ENCODE measurements at places on chromosomes 5 and 9. TPM values are rescaled to one million over a fixed set of nuclear protein-coding genes. Genes with fewer than 3 reads are reported as not detected.

The GPR21 gene
- 1.3 TPM for total RNA-seq

GRCh38 chr5:989961-990530 lies 18.6 kb upstream of the NKD2 start:
- DNase-seq, result no peak

The ANKRD31 gene
- total RNA-seq, result 0.26 TPM

- no peak for DNase-seq
Observed at GRCh38 chr5:53923961-53924360, 363.5 kb downstream of the NDUFS4 start.

The CORO2A gene
- total RNA-seq, result 22.1 TPM

The FBP2 gene
- total RNA-seq, result not detected

GRCh38 chr9:74458832-74459231 lies 38.3 kb upstream of the RORB start:
- DNase-seq, result no peak

- DNase-seq, result no peak
Observed at GRCh38 chr5:176190886-176191755, 47.1 kb upstream of the SIMC1 start.

The OR1N1 gene
- total RNA-seq, result not detected

DNA sequence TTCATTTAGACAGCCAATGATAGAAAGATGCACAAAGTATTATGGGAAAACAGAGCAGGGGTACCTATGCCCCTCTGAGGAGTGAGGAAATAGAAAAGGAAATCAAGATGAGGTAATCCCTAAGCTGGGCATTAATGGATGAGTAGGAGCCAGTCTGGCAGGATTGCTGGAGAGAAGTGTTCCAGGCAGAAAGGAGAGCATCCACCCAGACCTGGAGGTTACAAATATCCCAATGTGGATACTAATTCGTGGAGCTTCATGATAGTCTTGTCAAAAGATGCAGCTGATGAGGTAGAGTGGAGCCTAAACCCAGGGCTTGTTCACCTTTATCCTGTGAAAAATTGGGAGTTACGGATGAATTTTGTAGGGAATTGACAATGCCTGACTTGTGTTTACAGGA lies 328.0 kb downstream of the ZNF608 start:
- no peak for DNase-seq

- no peak for DNase-seq
Observed at GRCh38 chr5:176908675-176909368, 9.7 kb upstream of the HK3 start.

- DNase-seq, result peak; percentile 57
Observed at GRCh38 chr9:130682421-130683121, 11.0 kb upstream of the EXOSC2 start.

GRCh38 chr5:15837551-15838289 lies 337.7 kb downstream of the FBXL7 start:
- no peak for DNase-seq

- DNase-seq, result no peak
Observed at GRCh38 chr5:62686692-62687091, 108.1 kb downstream of the LRRC70 start.

DNA sequence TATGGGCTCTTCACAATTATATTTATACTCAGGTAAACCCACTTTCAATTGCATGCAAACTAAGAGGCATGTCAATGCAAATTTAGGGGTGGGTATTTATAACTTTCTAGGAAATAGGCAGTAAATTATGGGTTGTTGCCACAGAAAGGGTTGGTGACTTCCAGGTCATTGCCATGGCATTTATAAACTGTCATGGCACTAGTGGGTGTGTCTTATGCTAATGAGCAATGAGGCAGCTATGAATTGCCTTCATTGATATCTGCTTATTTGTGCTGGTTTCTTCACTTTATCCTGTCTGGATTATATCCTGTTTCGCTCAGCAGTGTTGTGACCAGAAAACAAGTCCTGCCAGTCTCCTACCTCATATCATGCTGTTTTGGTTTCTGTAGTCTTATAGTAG lies 597.3 kb upstream of the DAB2 start:
- no peak for DNase-seq

- DNase-seq, result no peak
Observed at GRCh38 chr5:14650052-14650451, 14.5 kb upstream of the OTULIN start.

The SUB1 gene
- 103 TPM for total RNA-seq

The CCDC180 gene
- 0.13 TPM for total RNA-seq

DNA sequence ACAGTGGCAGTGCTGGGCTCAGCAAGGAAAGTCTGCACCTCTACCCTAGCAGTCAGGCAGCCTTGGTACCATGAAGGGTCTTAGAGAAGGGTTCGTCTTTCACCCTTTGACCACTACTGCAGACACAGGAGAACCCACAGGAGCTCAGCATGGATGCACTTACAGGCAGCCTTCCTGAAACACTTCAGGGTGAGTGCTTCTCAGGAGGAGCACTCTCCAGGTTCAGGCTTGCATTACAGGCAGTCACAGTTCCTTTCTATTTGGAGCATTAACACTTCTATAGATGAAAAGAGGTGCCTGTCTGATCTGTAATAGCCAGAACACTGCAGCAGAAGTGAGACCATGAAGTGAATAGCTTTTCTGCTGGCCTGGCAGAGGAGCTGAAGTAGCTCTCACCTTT lies 8.7 kb upstream of the CYLC2 start:
- DNase-seq, result no peak

DNA sequence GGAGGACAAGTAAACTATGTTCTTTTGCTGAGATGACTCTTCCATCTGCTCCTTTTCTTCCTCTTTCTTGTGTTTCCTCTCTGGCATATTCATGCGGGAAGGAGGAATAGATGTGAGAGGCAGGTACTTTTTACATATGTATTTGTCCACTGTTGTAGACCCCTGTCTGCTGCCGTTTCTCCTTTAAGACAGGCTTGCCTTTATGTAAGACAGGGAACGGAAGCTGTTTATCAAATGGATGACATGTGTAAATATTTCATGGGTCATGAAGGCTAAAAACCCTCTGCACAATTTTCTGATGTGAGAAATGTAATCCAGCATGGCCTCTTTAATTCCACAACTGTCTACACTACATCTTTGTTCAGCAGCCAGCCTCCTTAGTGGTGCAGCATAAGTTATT lies 1525.5 kb upstream of the NUDT12 start:
- DNase-seq, result no peak

The NDST1 gene
- total RNA-seq, result 17.1 TPM

DNA sequence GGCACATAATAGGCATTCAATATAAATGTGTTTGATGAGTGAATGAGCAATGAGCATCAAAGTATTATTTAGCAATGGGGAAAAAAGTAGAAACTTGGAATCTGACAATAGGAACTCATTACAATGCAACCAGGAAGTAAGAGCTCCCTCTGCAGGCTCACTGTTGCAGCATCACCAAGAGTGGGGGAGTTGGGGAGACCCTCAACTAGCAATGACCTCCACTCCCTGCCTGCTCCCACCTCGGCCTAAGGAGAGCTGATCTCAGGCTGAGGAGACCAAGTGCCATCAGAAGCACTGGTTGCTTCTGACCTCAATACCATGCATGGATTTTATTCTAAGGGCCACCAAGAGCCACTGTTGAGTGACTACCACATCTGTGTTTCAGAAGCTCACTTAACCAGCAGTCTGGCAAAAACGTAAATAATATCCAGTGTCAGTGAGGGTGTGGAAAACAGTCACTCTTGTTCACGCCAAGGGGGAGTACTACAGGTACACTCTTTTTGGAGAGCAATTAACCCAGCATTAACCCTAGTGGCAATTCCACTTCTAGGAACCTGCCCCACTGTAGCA lies 8.0 kb downstream of the VDAC1 start:
- no peak for DNase-seq

DNA sequence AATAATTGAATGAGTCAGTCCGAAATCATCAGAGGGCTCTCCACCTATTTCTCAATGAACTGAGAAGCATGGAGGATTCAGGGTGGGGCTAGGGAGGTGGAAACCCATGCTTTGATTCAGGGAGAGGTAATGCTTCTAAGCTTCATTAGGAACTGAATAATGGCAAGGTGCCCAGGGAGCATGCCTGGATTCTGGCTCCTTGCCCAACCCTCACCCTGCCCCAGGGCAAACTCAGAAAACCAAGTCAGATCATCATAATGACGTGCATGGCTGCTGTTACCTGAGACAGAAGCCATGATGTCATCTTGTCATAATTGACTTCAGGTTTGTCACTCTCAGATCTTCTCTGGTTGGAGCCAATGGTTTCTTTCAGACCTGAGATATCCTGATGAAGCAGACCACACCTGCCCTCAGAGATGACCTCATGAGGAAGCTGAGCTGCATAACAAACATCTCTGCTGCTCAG lies 199.6 kb downstream of the SYK start:
- peak; percentile 99 for DNase-seq

DNA sequence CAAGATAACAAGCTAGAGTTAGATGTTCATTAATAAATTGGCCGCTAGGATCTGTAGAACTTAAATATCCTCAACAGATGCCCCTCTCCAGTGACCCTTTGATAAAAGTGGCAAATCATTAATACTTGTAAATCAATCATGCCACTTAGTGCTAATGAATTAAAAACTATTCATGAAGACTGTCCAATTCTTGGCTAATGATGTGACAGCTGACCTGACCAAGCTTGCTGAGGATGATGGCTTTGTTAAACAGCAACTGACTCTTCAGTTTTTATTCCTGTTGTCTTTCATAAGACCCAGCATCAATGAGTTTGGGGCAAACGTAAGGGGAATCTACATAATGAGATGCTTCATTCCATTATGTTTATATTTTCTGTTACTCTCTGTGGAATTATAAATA lies 396.8 kb upstream of the NMUR2 start:
- no peak for DNase-seq

- no peak for DNase-seq
Observed at GRCh38 chr9:120389867-120390266, 190.1 kb downstream of the CDK5RAP2 start.

DNA sequence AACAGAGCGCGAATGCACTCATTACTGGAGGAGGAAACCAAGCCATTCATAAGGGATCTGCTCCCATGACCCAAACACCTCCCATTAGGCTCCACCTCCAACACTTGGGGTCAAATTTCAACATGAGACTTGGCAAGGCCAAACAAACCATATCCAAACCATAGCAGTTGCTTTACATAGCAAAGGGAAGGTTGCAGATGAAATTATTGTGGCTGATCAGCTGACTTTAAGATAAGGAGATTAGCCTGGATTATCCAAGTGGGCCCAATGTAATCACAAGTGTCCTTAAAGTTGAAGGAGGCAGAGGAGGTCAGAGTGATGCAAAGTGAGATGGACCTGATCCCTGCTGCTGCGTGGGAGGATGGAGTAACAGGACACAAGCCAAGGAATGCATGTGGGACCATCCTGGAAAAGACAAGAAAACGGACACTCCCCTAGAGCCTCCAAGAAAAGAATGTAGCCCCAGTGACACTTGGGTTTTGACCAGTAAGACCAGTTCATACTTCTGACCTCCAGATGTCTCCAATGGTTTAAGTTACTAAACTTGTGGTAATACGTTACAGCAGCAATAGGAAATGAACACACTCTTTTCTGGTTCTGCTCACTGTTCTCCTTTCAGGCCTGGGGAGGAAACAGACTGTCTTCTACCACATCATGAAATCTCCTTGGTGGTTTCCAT lies 167.3 kb downstream of the GNAQ start:
- no peak for DNase-seq

The ATP10B gene
- total RNA-seq, result 12.4 TPM

The ORM1 gene
- not detected for total RNA-seq

DNA sequence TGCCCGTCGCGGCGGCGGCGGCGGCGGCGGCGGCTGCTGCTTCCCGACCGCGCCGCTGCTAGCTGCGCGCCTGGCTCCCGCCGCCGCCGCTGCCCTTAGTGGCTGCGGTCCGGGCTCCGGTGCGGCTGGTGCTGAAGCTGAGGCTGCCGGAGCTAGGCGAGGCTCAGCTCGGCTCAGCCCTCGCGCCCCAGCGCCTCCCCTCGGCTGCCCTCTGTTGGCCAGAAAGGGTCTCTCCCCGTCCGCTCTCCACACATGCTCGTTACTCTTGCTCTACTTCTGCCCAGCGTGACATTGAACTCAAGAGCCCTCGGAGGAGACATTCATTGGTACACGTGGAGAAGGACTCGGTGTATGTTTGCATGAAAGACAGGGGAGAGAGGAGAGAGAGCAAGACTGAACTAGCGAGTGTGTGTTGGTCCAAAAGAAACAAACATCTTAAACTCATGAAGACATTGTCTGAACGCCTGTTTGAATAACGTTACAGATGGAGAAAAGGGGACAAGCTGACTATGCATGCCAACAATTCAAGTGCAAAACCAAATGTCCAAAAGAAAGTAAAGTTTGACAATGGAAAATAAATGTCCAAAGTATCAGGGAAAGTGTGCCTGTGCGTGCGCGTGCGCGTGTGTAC lies at the start of gene HCN1:
TSS of gene HCN1 (minus strand) at position 175 of the 631 bp plus-strand sequence.
- peak; percentile 58 for DNase-seq

GRCh38 chr9:112327718-112328450 lies 5.5 kb downstream of the PTBP3 start:
- peak; percentile 63 for DNase-seq

The EDIL3 gene
- 0.26 TPM for total RNA-seq

All from bronchial epithelial cell (primary cell).